ENCODE measurements at places on chromosomes 7 and 10. TPM values are rescaled to one million over a fixed set of nuclear protein-coding genes. Genes with fewer than 3 reads are reported as not detected.

UPK3BL2 gene
- 9.8 TPM for total RNA-seq

GRCh38 chr10:81179324-81179723, 641.6 kb downstream of the SH2D4B start:
- H3K27ac ChIP-seq = no peak overlapping the region
- H3K27me3 ChIP-seq = no peaks in the 10 kb centered on the region
- H3K36me3 ChIP-seq = no peaks in the 10 kb centered on the region
- H3K4me3 ChIP-seq = no peak overlapping the region
- H3K4me1 ChIP-seq = no peaks in the 10 kb centered on the region

GRCh38 chr10:127384532-127384931, 164.6 kb upstream of the NPS start:
- DNase-seq = no peak
- H3K27ac ChIP-seq = no peak overlapping the region
- H3K4me1 ChIP-seq = no peaks in the 10 kb centered on the region
- H3K4me3 ChIP-seq = no peak overlapping the region
- H3K36me3 ChIP-seq = peaks cover 14% of the 10 kb centered on the region

GRCh38 chr7:83575436-83575835, 73.5 kb downstream of the SEMA3E start:
- H3K27me3 ChIP-seq = no peaks in the 10 kb centered on the region
- no peaks in the 10 kb centered on the region for H3K36me3 ChIP-seq
- no peak overlapping the region for H3K27ac ChIP-seq
- no peak overlapping the region for H3K4me3 ChIP-seq
- no peak for DNase-seq

BMPER gene
- total RNA-seq = 5.2 TPM
